A549 treated with Mapracorat at 1 μM for 4 hours (cell line): ENCODE measurements at places on chromosomes 2 and 18. TPM values are rescaled to one million over a fixed set of nuclear protein-coding genes. Genes with fewer than 3 reads are reported as not detected.

AP1S3 gene
- total RNA-seq = 27.1 to 42.2 TPM (median 34.3 TPM) in 5 replicates

HAUS1 gene
- total RNA-seq = 35.1 to 54.8 TPM (median 35.9 TPM) in 5 replicates

GAREM1 gene
- total RNA-seq = 4.3 to 6.2 TPM (median 5.3 TPM) in 5 replicates

TLX2 gene
- 0.19 to 0.58 TPM (median 0.33 TPM) in 5 replicates for total RNA-seq

TMEM247 gene
- total RNA-seq = not detected in 5 replicates

PLCL1 gene
- not detected in 5 replicates for total RNA-seq

IL1F10 gene
- not detected in 5 replicates for total RNA-seq

POTEJ gene
- not detected in 5 replicates for total RNA-seq

PSTPIP2 gene
- 0.17 to 0.52 TPM (median 0.23 TPM) in 5 replicates for total RNA-seq

ABCG8 gene
- not detected in 5 replicates for total RNA-seq

DNAJB2 gene
- total RNA-seq = 32.8 to 43.6 TPM (median 40.5 TPM) in 5 replicates

EPB41L3 gene
- total RNA-seq = 0.10 to 0.81 TPM (median 0.21 TPM) in 5 replicates

SKOR2 gene
- total RNA-seq = not detected in 5 replicates

CDH19 gene
- total RNA-seq = 0.37 to 1.0 TPM (median 0.94 TPM) in 5 replicates

PJVK gene
- total RNA-seq = 0.82 to 1.4 TPM (median 0.88 TPM) in 5 replicates

DNAJC5G gene
- not detected in 5 replicates for total RNA-seq

MGAT4A gene
- total RNA-seq = 1.7 to 2.5 TPM (median 2.4 TPM) in 5 replicates

STEAP3 gene
- total RNA-seq = 42.5 to 52.2 TPM (median 47.0 TPM) in 5 replicates

EFHD1 gene
- 4.0 to 5.0 TPM (median 4.2 TPM) in 5 replicates for total RNA-seq

C2orf80 gene
- total RNA-seq = not detected in 5 replicates

OTOF gene
- total RNA-seq = 0.03 to 0.21 TPM (median 0.15 TPM) in 5 replicates

GRHL1 gene
- total RNA-seq = 0.88 to 1.5 TPM (median 1.1 TPM) in 5 replicates

CTAGE1 gene
- total RNA-seq = not detected in 5 replicates

INHA gene
- total RNA-seq = 0.08 to 0.65 TPM (median 0.39 TPM) in 5 replicates

MROH2A gene
- total RNA-seq = 0.12 to 0.26 TPM (median 0.18 TPM) in 4 of 5 replicates, not detected in the other

UNC80 gene
- not detected in 5 replicates for total RNA-seq

INHBB gene
- total RNA-seq = 16.3 to 29.2 TPM (median 20.2 TPM) in 5 replicates

ANKRD29 gene
- 13.8 to 20.9 TPM (median 19.3 TPM) in 5 replicates for total RNA-seq

MOGAT1 gene
- not detected in 5 replicates for total RNA-seq

ANKRD30BL gene
- total RNA-seq = not detected in 5 replicates

SERPINB10 gene
- total RNA-seq = not detected in 5 replicates

POTEI gene
- not detected in 5 replicates for total RNA-seq

RSAD2 gene
- total RNA-seq = 0.20 to 0.66 TPM (median 0.34 TPM) in 5 replicates

DSG1 gene
- total RNA-seq = not detected in 5 replicates

CNGA3 gene
- 0.06 TPM in 1 of 5 replicates, not detected in the others for total RNA-seq

DYNAP gene
- not detected in 5 replicates for total RNA-seq

OSR1 gene
- 6.4 to 10.3 TPM (median 6.6 TPM) in 5 replicates for total RNA-seq

LONRF2 gene
- total RNA-seq = 1.7 to 3.0 TPM (median 2.6 TPM) in 5 replicates

MAPRE2 gene
- 11.9 to 12.8 TPM (median 12.5 TPM) in 5 replicates for total RNA-seq

RTP5 gene
- not detected in 5 replicates for total RNA-seq

UNC50 gene
- 42.7 to 44.7 TPM (median 44.1 TPM) in 5 replicates for total RNA-seq

UPP2 gene
- total RNA-seq = not detected in 5 replicates

TMEM237 gene
- total RNA-seq = 16.7 to 21.6 TPM (median 20.3 TPM) in 5 replicates

DSEL gene
- total RNA-seq = 0.31 to 0.47 TPM (median 0.40 TPM) in 5 replicates

SCYGR2 gene
- not detected in 5 replicates for total RNA-seq

C1QL2 gene
- total RNA-seq = 0.11 to 0.53 TPM (median 0.31 TPM) in 5 replicates

PREB gene
- total RNA-seq = 44.7 to 60.1 TPM (median 58.3 TPM) in 5 replicates

PAIP2B gene
- total RNA-seq = 0.22 to 0.34 TPM (median 0.26 TPM) in 5 replicates
